ENCODE measurements at places on chromosomes 13 and 19.

DNA sequence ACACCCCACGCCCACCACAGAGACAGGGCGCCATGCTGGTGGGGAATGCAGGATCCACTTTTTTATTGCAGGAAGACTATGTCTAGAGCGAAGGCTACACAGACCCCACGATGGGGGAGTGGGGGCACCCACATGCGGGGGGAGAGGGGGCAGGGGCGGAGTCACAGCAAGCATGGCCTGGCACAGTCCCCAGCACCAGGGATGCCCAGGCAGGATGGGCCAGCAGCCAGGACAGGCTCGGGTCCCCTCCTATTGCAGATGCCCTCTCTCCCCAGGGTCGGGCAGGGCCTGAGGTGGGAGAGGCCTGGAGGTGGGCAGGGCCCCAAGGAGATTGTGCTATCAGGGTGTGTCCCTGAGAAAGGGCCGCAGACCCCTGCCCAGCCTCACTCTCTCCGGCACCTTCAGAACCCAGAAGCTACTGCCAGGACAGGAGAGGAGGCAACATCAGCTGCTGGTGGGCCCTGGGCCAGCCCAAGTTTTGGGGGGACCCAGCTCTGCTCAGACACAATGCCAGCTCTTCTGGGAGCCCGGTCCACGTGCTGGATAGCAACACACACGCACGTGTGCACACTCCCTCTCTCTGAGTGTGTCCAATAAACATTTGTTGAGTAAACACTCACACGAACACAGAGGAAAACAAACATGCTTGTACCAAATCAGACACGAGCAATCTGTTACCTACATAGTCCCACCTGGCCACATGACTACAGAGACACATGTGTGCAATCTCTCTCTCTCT, 6.5 kb downstream of the DIRAS1 start:
- DNase-seq: no peak

DNA sequence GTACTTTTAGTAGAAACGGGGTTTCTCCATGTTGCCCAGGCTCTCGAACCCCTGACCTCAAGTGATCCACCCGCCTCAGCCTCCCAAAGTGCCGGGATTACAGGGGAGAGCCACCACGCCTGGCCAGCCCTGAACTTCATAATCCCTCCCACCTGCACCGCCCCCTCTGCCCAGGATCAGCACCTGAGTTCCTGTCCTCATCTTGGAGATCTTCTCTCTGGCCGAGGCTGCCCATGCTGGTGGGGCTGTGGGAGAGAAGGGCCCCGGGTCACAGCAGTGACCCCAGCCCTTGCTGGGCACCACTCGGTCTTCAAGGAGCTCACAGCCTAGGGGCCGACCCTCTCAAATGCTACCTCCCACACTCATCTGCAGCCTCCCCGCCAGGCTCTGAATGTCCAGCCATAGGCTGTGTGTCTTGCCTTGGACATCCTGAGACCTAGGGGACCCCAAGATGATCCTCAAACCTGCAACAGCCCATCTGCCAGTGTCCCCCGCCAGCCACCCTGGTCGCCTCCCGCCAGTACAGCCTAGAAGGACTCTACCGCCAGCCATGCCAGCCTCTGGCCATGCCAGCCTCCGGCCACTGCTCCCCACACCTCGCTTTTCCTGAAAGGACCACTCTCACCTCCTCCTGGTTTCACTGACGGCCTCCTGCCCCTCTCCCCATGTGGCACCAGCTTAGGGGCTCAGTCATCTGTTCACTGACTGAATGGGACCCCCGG, 1.5 kb downstream of the ATP8B3 start:
- DNase-seq: no peak

DNA sequence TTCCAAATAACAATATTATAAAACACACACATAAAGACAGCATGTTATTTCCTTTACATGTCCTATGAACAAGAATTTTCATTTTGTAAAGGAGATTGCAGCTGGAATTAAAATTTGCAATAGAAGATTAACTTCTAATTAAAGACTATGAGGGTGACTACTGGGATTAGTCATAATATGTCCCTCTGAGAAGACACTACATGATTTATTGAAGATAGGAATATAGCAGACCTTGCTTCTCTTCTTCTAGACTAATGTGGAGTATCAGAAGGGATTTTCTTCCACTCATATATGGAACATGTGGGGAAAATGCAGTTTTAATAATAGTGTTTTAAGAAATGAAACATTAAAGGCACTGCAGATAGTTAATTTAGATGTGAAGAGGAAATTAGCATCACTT, 177.8 kb downstream of the NALCN start:
- no peak for DNase-seq

- no peak for DNase-seq
These were observed 10.1 kb upstream of the CD22 start for GRCh38 chr19:35318679-35319448.

GRCh38 chr13:30787738-30788525, 52.6 kb downstream of the ALOX5AP start:
- no peak for DNase-seq

GRCh38 chr13:110911880-110912279, 3.0 kb downstream of the ANKRD10 start:
- no peak for DNase-seq

- no peak for DNase-seq
These were observed 33.9 kb upstream of the FRY start for GRCh38 chr13:31997641-31998040.

DNA sequence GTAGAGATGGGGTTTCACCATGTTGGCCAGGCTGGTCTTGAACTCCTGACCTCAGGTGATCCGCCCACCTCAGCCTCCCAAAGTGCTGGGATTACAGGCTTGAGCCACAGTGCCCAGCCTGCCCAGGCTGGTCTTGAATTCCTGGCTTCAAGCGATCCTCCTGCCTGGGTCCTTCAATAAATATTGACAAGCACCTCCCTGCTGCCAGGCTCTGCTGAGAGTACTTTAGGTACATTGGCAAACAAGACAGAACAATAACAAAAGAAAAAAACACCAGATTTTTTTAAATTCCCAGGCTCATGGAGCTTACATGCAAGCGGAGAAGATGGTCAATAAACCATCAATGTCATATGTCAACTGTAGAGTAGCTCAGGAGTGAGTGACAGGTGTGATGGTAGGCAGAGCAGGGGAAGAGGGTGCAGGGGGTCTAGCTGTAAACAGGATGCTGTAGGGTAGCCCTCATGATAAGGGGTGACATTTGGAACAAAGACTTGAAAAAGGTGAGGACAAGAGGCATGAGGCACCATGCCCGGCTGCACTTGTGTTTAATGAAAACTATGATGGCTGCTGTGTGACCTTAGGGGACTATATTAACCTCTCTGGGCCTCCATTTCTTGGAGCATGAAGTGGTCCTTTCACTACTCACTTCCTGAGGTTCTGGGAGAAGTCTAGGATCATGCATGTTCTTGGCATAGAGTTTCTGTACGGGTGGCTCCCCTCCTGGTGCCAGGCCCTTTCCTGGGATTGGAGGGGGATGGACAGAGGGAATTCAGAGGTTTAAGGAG, 19.6 kb downstream of the SULT2B1 start:
- no peak for DNase-seq

DNA sequence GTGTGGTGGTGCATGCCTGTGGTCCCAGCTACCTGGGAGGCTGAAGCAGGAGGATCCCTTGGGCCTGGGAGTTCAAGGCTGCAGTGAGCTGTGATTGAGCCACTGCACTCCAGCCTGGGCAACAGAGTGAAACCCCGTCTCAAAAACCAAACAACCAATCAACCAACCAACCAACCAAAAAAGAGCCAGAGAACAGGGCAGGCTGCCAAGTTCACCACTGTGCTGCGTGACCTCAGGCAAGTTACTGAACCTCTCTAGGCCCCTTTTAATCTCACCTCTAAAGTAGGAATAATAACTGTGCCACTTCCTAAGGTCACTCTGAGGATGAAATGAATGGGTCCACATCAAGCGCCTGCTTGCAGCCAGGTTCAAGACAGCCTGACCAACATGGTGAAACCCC, 16.9 kb downstream of the TJP3 start:
- DNase-seq: no peak

GRCh38 chr19:39347332-39348164, 5.3 kb downstream of the SAMD4B start:
- no peak for DNase-seq

DNA sequence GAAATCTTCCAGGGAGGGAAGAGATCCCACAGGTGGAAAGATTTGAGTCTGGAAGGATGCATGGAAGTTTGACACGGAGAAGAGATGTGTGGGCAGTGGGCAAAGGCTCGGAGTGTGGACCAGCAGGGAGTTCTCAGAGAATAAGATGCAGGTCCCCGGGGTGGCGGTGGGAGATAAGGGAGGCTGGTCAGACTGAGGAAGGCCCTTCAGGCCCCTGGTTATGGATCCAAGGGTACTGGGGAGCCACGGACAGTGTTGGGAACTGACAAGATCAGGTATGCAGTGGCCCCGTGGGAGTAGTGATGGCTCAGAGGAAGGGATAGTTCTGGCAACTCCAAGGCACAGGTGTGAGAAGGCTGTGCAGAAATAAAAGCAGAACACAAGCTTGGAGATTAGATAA, 2.5 kb downstream of the CAMSAP3 start:
- DNase-seq: no peak

- DNase-seq: peak; percentile 95
These were observed 12.4 kb upstream of the TPP2 start for GRCh38 chr13:102584434-102584833.

DNA sequence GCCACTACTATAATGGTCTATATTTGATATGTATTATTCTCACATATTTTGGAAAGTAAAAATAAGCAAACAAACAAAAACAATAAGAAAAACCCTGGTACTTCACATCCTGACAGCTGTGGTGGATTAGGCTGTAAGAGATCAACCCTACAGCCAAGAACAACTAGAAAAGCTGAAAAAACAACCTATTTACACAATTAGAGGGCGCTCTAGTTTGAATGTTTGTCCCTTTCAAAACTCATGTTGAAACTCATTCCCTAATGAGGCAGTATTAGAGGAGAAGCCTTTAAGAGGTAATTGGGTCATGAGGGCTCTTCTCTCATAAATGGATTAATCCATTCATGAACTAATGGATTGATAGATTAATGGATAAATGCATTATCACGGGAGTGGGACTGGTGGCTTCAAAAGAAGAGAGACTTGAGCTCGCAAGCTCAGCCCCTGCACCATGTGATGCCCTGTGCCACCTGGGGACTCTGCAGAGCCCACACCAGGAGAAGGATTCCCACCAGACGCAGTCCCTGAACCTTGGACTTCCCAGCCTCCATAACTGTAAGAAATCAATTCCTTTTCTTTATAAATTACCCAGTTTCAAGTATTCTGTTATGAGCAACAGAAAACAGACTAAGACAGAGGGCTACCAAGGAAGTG, 733.9 kb upstream of the ARGLU1 start:
- DNase-seq: no peak

DNA sequence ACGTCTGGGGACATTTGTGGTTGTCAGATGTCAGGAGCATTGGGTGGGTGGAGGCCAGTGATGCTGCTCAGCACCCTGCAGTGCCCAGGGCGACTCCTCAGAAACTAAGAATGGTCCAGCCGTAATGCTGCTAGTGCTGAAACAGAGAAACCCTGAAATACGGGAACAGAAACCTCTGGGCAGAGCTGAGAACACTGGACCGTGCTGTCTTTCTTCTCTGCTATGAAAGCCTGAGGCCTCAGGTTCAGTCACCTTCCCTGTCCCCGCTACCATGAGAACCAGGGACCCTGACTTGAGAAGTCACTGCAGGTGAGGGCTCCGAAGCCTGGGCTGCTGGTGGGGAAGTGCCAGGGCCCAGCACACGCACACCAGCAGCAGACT, 13.4 kb downstream of the CAPS start:
- DNase-seq: no peak

- DNase-seq: peak; percentile 76
These were observed 1.8 kb downstream of the DACH1 start for GRCh38 chr13:71864986-71865873.

DNA sequence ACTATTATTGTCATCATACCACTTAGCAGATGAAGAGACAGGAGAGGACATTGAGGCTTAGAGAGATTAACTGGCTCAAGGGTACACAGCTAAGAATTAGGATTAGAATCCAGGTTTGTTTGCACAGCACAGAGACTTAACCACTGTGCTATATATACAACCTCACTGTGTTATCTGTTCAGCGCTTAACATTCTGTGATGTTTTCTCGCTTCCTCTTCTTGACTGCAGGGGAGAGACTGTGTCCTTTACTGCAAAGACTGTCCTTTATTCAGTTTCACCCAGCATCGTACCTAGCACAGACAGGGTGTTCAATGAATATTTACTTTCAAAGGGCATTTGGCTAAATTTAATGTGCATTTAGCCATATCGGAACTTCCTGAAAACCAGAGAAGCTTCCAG, 54.9 kb upstream of the PCDH8 start:
- DNase-seq: no peak

GRCh38 chr13:100497389-100497788, 91.2 kb downstream of the GGACT start:
- no peak for DNase-seq
